ENCODE measurements at places on chromosomes 4 and X.

DNA sequence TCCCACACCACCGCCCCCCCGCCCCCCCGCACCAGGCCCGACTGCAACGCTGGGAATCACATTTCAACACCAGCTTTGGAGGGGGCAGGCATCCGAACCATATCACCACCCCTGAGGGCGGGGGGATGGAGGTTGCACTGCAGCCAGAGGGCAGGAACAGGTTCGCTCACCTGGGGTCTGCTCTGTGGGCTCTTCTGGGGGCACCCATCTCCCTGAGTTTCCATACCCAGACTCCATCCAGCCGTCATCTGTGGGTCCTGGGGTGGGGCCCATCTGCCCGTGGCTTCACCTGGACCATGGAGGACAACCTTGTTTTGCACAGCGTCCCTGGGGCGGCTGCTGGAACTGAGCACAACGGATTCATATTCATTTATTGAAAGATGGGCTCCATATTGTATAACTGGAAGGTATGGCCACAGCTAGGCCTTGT is 6.9 kb downstream of the PSAPL1 start:
- no peak for DNase-seq

GRCh38 chrX:53321230-53321942 is 40.0 kb upstream of the IQSEC2 start:
- DNase-seq, result peak; percentile 22

DNA sequence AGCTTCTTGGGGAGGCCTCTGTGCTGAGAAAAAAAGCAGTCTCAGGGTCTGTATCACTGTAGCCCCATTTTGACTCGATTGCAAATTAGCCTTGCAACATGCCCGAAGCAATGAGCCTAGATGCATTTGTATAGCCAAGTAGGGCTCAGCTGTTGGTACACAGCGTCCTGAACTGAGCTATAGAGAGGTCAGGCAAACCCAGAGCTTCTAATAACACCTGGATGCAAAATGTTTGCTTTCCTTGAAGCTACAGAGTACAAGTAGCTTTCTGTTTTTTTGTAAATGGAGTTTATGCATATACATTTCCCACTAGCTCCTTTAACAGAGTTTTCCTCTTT is 87.8 kb downstream of the PLAC1 start:
- no peak for DNase-seq

DNA sequence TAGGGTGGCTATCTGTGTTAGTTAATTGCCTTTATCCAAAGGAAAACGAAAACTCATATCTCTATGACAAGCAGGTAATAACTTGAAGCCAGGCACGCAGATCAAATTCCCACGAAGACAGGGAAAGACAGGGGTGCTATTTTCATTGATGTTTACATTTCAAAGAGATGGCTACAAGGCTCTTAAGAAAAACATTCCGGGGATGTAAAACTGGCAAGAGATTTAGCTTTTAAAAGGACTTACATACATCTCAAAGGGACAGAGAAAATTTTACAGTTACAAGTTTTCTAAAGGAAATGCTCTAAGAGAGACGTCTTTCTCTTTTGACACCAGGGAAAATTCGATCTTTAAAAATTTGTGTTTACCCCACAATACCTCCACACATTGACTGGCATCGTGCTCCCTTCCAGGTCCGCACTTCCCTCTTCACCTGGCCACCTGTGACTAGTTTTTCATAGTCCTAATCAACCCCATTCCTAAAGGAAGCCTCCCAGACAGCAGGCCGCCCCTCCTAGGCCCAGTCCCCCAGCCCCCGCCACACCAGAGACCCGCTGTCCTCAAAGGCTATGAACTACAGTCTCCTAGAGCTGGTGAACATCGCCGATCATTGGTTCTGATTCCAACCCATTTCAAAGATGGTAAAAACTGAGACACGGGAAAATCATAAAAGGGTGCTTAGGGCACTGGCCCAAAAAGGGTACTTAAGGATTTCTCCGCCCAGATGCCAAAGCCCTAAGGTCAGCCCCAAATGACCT is 649 bp upstream of the ARAF start:
- no peak for DNase-seq

DNA sequence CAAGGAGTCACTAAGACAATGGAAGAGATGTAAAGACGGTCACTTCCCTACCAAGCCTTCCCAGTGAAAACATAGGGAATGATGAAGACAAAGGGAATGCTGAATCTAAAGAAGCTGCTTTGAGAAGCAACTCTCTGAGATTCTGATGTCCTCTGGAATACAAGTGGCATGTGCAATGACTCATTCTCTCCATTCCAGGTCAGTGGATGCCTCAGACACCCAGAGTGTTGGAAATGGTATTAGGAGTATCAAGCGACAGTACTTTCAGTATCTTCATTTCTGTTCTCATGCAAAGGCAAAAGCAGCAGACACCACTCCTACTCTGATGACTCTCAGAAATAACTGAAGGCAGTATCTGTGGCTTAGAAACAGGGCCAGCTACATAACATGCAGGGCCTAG is 102.6 kb downstream of the FSTL5 start:
- DNase-seq, result no peak
